ENCODE measurements at places on chromosomes 1 and 21.

GRCh38 chr1:15918962-15919715 lies 56.8 kb downstream of the ZBTB17 start:
- no peak for DNase-seq

DNA sequence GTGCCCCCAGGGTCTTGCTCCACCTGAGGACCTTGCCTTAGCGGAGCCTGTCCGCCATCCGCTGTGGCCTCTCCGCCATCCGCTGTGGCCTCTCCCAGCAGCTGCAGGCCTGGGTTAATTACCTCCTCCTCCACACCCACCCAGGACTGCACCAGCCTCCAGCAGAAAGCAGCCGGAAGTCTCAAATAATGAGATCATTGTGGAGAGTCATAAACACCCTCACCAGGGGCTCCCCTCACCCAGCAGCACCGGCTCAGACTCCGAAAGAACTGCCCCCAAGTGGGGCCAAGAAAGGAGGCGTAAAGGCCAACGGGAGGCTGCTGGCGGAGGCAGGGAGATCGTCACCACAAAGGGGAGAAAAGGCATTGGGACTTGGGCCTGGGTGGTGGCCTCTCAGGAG lies 10.7 kb upstream of the GPR153 start:
- DNase-seq, result no peak

DNA sequence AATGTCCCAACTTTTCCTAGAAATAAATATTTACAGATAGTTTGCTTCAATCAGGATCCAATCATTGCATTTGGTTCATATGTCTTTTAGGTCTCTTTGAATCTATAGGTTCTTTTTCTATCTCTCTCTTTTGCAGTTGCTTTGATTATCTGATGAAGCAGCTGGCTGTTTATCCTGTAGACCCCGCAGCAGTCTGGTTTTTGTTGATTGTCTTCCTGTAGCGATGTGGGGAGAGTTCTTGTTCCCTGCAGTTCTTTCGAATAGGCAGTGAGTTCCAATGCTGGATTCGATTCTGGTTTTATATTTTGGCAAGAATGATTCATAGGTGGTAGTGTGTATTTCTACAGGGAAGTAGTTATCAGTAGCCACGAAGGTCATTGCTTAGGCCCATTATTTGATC lies 7.4 kb upstream of the MIXL1 start:
- no peak for DNase-seq

DNA sequence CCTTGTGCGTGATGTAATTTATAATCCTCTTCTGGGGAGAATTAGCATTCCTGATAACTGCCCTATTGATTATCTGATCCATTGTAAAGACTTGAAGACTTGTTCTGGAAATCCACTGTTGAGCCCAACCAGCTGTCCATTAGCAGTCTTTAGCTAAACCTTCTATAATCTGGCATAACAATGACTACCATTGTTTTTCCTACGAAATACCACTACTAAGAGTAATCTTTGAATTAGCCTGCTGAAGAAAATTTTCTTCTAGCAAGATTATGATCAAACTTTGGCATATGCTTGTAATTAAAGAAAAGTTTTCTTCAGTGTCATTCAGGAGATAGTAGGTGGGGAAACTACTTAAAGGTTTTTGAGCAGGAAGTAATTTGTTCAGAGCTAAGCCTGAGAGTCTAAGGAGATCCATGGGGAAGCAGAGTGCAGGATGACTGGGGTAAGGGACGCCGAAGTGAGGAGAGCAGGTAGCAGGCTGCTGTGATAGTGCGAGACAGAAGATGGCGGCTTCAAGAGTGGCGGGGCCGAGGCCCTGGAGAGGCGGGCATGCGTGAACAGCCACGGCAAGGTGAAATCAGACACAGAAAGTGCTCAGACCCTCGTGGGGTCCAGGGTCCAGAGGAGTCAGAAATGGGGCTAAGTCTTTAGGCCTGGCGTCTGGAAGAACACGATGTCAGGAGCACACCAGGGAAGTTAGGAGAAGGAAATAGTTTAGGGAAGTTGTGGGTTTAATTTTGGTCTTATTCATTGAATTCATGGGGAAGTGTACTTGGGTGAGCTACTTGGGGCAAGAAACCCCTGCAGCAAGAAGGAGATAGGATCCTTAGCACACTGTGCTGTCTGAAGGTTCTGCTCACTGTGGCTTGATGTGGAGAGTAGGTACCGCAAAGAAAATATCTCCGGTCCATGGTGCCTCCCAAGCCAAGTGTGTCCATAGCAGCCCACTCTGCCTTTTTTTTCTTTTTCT lies 112.6 kb upstream of the ADAR start:
- DNase-seq, result no peak

GRCh38 chr1:34980715-34981114 lies 4.4 kb downstream of the TMEM35B start:
- DNase-seq, result no peak

DNA sequence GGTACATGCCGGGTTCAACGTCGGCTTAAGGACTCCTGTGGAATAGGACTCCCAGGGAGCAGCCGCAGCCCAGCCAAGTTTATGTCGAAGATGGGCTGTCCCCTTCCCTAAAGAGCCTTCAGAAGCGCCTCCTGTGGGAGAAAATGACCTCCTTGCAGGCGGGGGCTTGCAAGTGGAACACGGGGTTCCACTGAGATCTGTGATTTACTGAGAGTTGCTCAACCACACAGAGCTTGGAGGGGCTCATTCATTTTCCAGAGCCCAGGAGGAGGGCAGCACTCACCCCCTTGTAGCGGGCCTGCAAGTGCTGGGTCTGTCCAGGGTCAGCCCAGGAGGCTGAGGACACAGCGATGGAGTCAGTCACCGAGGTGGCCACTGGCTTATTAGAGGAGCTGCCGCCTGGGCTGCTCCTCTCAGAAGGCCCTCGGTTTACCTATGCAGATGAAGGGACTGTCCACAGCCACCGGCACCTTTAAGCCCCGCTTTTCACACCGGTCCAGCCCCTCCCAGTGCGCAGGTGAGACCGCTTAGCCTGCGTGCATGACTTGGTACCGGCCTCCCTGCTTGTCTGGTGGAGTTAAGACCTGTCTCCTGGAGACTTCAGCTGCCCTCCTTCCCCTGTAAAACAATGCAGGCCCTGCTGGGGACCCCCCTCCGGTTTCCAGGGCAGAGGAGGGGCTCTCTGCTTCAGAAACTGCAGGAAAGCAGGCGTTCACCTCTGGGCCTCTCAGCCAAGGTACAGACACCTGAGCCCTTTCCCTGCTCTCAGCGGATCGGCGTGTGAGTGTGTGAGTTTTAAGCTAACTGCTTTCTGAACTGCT lies 57.5 kb downstream of the ATP5PO start:
- no peak for DNase-seq

GRCh38 chr1:1135339-1136136 lies 19.6 kb upstream of the C1orf159 start:
- no peak for DNase-seq

DNA sequence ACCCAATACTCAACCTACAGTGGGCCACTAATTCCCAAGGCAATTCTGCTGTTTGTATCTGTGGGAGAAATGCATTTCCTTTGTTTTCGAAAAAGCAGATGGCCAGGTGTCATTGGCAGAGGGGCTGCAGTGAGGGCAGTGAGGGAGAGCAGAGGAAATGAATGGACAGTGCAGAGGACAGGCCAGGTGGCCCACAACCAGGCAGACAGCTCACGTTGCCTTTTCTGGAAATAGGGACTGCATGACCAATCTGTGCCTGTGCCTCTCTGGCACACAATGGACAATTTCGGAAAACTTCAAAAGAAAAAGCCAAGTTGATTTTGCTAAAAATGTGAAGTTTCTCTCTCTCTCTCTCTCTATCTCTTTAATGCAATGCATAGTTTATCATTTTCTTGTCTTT lies 52.6 kb upstream of the ETS2 start:
- no peak for DNase-seq

GRCh38 chr1:206112600-206113301 lies 4.4 kb downstream of the AVPR1B start:
- DNase-seq, result no peak

DNA sequence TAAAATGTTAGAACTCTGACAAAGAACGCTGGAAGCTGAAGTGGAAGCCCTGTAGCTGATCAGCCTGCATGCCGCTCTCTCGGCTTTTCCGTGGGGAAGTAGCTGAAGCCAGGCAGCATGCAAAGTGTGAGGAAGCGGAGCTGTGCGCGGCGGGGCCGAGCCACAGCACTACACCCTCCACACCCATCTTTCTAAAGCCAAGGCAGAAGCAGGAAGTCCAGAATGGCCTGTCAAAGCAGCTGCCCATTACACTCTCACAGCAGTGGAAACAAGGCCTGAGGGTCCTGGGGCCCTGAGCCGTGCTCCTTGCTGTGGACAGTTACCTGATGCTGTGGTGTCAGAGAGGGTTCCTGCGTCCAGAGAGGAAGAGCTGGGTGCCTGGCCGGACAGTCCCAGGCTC lies 69.6 kb downstream of the UBR4 start:
- DNase-seq, result no peak

- DNase-seq, result no peak
Measured at GRCh38 chr1:24866211-24867083, 63.6 kb downstream of the RUNX3 start.

- DNase-seq, result no peak
Measured at GRCh38 chr1:192973988-192974387, 85.2 kb downstream of the UCHL5 start.

DNA sequence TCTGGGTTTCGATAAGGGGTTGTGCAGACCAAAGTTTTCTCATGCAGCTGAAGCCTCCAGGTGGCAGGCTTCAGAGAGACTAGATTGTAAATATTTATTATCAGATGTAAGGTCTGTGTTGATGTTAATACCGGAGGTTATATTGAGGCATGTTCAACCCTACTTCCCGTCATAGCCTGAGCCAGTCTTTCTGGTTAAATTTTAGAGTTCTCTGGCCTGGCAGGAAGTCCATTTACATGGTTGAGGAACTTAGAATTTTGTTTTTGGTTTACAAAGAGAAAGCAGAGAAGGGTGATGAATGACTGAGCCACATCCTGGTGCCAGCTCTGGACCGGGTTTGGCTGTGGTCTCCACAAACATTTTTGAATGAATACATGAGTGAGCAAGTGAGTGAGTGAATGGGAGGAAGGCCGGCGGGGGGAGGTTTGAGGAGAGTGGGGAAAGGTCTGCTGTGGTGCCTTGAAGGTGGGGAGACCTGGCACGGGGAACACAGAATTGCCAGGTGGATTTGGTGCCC lies 218.5 kb downstream of the DISC1 start:
- no peak for DNase-seq

GRCh38 chr1:104120525-104120924 lies 370.8 kb downstream of the AMY1C start:
- no peak for DNase-seq

GRCh38 chr1:160129558-160129957 lies 14.0 kb downstream of the ATP1A2 start:
- no peak for DNase-seq

- DNase-seq, result no peak
Measured at GRCh38 chr1:14520514-14521163, 77.8 kb upstream of the KAZN start.

DNA sequence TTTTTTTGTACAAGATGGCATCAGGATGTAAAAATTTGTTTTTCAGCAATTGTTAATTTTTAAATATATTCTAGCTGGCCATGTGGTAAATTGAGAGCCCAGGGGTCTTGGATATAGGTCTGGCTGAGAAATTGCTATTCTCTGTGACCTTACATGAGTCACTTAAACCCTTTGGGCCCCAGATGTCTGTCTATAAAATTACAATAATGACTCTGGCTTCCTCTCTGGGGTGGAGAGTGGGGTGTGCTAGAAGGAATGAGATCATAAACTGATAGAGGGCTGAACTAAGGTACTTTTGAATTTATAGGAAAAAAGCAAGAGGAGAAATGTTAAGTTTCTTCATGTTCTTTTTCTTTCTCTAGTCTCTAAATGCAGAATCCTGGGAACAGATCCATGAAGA lies 12.4 kb upstream of the TCHH start:
- no peak for DNase-seq

- no peak for DNase-seq
Measured at GRCh38 chr1:19374926-19375325, 62.8 kb downstream of the SLC66A1 start.

DNA sequence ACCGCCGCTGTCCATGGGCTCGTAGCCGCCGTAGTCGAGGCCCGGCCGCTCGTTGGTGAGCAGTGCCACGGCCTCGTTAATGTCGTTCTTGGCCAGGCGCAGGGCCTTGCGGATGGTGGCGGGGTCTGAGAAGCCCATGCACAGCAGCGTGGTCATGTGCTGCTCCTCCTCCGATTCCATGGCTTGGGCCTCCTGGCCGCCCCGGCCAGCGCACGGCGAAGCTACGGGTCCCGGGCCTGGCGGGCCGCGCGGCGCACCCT lies 300 bp downstream of the USP24 start:
- no peak for DNase-seq

- DNase-seq, result no peak
Measured at GRCh38 chr1:98084188-98084587, 163.4 kb upstream of the DPYD start.

DNA sequence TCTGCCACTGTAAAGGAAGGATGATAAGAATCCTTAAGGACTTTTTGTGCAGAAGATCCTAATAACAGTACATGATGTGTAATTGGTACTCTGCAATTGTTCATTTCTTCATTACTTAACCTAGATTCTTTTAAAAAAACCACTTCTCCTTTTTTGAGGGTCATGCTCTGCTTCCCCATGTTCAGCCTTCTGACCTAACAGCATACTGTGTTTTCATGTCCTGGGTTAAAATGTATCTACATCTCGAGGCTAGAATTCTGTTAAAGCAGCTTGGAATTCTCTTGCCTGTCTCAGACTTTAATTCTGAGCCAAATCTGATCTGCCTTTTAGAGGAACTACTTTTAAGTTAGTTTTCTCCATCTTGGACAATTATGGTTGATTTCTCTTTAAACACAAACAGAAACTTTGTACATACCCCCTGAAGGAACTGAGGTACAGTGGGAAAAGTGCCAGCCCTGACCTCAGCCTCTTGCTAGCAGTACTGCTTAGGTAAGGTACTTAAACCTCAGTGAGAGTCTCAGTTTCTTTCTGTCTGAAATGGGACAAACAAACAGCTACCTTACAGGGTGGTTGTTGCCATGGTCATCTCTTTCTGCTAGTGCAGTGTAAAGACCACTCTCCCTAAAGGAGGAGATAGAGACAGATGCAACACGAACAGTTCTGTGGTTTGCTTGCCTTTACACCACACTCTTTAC lies 103.2 kb upstream of the DYNLT5 start:
- no peak for DNase-seq

DNA sequence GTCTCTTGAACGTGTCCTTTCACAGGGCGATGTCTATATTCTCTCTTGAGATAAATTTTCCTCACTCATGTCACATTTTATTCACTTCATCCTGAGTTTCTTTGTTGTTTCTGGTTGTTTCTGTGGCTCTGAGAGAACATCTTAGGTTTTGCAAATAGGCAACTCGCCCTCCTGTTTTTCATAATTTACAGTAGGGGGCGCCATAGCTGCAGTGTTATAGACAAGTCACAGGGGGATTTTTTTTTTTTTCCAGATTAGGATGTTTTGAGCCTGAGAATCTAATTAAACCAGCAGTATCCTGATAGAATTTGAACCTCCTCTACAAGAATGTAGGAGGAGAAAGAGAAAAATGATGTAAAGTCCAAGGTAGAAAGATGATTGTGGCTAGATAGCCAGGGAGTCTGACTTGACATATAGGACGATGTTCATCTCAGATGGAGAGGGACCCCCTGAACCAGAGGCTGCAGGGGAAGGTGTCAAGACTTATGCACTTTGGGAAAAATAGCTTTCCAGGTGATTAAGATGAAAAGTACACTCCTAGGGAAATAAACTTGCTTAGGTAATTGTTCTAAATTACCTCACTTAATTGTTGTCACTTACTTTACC lies 76.3 kb downstream of the ZP4 start:
- DNase-seq, result no peak

Measured in cortex of kidney (tissue), 1 donor.